Activated CD4-positive, alpha-beta T cell treated with anti-CD3 and anti-CD28 coated beads for 1 hour (primary cell): ENCODE measurements at places on chromosomes 6 and 20.

DNA sequence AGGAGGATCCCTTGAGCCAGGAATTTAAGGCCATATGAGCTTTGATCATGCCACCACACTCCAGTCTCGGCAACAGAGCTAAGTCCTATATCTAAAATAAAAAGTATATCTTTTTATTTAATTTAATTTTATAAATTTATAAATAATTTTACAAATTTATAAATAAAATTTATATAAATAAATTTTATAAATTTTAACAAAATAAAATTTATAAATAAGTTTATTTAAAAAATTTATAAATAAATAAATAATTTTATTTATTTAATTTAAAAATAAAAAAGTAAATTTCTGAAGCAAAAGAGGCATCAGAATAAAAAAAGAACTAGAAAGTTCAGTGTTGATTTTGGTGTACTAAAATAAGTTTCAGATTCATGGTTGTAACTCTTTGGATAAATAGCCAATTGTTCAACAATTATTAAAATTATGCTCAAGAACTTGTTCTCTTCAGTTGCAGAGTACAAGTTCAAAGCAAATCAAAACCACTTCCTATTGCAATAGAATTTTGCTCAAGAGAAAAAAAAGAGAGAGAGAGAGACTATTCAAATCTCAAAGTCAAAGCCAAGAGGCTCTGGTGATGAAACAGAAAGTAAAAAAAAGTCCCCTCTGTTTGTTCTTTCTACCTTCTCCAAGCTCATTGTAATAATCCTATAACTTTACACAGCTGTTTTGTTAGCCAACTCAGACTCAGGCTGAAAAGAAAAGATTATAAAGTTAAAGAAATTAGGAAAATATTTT is 547.5 kb upstream of the ADGRB3 start:
- no peak for DNase-seq

DNA sequence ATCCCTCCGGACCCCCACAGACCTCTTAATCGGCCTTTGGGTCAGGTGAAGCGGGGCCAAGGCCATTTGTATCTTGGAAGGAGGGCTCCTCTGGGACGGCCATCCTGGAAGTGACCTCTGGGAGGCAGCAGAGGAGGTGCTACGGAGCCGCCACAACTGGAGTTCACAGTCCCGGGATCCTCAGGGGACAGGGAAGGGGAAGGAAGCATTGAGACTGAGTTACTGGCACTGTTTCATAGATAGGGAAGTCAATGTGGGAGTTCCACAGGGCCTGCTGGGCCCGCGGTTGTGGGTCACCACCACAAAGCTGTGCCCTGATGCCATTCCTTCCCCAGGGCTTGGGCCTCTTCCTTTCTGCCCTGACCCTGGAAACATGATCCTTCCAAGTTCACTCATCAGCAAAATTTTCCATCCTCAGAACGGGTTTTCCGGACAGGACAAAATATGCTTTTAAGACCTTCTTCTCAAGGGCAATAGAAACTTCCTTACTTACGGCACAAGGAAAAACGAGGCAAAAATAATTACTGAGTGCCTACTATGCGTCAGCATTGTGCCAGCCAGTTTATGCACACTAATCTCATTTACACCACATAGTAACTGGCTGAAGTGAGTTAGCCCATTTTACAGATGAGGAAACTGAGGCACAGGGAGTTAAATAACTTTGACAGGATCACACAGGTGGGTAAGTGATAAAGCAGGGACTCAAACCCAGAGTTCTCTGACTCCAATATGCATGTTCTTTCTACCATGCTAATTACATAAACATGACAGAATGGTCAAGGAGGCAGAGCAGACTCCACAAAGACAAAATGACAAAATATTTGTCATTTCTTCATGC is 143.8 kb downstream of the UNC5CL start:
- DNase-seq = no peak

- no peak for DNase-seq
Observed at GRCh38 chr6:1088492-1089001, 223.4 kb upstream of the FOXQ1 start.

- no peak for DNase-seq
Observed at GRCh38 chr6:21791056-21791455, 197.5 kb downstream of the SOX4 start.

DNA sequence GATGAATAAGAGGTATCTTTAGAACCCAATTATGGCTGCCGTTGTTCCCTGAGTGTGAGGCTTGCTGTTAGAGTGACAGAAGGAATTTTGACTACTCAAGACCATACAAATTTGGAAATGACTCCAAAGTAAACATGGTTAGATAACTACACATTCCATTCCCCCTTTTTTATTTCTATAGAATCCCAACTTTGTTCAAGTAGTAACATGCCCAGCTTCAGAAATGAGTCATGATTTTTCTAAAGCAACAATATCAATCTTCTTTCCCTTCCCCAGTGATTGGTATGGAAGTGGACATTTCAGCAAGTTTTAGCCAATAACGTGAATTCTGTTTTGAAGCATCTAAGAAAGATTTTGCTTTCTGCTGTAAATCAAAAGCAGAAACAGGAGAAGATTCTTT is 37.8 kb downstream of the HCRTR2 start:
- no peak for DNase-seq

DNA sequence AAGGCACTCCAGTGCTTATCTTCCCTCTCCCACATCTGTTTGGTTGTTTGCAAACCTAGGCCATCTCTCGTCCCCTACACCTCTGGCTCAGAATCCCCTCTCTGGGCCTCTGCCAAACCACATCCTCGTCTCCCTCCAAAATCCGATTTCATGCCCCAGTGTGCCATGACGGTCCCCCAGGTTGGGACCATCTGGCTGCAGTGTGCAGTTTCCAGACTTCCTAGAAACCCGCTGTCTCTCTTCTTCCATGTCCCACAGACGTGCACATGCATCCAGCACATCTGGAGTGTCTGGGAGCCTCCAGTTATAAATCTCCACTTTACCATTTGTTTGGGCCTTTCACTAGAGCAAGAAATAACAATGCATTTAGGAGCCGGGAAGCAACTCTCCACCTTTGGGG is 316.2 kb downstream of the KIF16B start:
- DNase-seq = no peak

DNA sequence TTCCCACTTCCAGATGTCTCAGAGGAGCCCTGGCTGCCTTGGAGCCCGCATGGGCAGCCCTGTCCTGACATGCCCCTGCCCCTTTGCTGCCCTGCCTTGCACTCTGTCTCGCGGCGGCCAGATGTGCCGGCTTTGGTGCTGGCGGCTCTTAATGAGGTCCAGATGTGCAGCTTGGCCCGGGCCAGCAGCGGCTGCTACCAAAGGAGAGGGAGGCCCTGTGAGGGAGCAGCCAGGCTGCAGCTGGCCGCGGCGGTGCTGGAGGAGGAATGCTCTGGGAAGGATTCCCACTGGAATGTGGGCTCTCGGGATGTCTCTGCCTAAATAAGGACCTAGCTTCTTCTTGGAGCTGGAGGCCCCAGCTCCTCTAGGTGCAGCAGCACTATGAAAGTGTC is 72.4 kb downstream of the FGD2 start:
- no peak for DNase-seq

GRCh38 chr6:2449572-2449940 is 204.2 kb upstream of the GMDS start:
- no peak for DNase-seq

GRCh38 chr6:91149956-91150705 is 563.3 kb upstream of the MAP3K7 start:
- no peak for DNase-seq

- no peak for DNase-seq
Observed at GRCh38 chr6:90411292-90411781, 114.7 kb upstream of the BACH2 start.

GRCh38 chr20:32661820-32662528 is 11.8 kb downstream of the C20orf203 start:
- DNase-seq = no peak

GRCh38 chr6:160116411-160116810 is 5.2 kb upstream of the SLC22A1 start:
- no peak for DNase-seq

- no peak for DNase-seq
Observed at GRCh38 chr20:20273286-20273685, 94.6 kb upstream of the INSM1 start.

GRCh38 chr20:8601542-8601912 is 467.4 kb upstream of the PLCB4 start:
- no peak for DNase-seq

DNA sequence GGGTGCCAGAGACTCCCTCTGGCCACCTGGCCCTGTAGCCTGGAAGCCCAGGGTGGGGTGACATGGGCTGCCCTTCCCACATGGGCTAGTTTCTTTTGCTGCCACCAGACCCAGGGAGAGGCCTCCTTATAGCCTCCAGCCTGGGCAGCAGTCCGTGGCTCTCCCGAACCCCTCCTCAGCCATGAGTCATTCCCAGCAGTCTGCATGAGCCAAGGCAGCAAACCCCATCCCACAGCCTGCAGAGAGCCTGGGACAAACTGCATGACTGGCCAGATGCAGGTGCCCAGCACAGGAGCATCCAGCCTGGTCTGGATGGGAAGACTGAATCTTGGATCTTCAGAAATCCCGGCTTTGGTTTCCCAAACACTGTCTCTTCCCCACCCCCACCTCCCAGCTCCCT is 75.7 kb downstream of the MRPL14 start:
- DNase-seq = no peak

DNA sequence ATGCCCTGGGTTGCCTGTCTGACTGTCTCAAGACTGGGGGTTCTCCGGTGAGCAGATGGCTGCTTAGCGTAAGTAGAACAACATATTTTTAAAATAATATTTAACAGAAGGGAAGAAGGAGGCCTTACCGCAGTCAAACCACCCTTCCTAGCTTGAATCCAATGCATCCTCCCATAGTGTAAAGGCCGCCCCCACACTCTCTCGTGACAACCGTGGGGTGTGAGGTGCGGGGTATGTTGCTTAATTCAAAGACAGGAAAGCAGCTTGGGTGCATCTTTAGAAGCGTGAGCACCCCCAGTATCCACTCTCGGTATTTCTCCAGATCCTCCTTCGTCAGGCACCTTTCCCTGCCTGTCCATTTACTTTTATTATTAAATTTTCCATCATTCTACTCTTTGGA is 501.2 kb upstream of the CDH4 start:
- no peak for DNase-seq

GRCh38 chr20:17624551-17625245 is 54.8 kb downstream of the DSTN start:
- no peak for DNase-seq

DNA sequence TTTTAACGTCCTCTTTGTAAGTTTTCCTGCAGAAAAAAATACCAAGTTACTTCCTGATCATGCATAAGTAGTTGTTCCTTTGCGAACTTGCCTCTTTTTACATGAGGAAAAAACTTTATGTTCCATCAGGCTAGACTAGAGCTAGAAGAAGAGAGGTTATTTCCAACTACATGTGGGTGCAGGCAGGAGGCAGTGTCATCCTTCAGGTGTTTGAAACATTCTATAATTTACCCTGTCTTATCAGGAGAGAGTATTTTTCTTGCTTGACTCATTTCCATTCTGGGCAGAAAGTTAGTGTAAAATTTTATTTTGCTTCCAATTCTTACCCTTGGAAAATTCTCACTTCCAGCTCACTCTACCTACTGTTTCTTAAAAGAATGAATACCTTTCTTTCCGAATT is 28.5 kb upstream of the EPHA7 start:
- no peak for DNase-seq

DNA sequence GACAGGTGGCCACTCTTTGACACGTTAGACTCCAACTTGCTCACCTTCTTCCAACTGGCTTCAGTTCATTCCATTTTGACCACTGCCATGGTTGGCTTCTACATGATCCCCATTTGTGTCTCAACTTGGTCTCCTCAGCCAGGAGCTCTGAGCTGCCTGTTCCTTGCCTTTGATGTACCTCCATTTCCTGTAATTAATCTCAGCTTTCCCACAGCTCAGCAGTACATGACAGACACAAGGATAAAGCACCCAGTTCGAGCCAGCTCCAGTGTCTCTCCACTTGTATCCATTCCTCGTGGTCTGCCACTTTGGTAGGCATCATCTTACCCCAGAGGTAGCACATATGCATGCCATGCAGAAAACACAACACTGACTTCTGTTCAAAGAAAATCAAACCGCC is 161.0 kb downstream of the TSHZ2 start:
- no peak for DNase-seq

GRCh38 chr6:150840185-150840584 is 25.3 kb upstream of the MTHFD1L start:
- DNase-seq = no peak

GRCh38 chr6:168221000-168221399 is 98.6 kb downstream of the DACT2 start:
- no peak for DNase-seq

DNA sequence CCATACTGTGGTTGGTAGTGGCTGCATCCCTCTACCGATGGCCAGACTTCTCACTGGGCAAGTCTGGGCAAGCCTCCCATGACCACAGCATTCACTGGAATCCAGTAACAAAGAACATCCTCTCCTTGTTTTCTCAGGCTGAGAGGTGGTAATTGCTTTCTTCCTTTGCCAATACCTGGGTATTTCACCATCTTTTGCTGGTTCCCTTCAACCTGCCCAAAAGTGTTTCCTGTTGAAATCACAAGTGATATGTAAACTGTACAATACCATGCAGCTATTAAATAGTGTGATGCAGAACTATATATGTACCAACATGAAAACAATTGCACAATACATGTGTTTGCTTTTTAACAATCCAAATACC is at the start of gene PTCHD4:
PTCHD4 (minus strand) TSS at position 55 of the 364 bp plus-strand sequence. CDS start 42,240 bp downstream, outside the sequence.
- no peak for DNase-seq

GRCh38 chr6:118542184-118542952 is 5.7 kb upstream of the PLN start:
- no peak for DNase-seq

DNA sequence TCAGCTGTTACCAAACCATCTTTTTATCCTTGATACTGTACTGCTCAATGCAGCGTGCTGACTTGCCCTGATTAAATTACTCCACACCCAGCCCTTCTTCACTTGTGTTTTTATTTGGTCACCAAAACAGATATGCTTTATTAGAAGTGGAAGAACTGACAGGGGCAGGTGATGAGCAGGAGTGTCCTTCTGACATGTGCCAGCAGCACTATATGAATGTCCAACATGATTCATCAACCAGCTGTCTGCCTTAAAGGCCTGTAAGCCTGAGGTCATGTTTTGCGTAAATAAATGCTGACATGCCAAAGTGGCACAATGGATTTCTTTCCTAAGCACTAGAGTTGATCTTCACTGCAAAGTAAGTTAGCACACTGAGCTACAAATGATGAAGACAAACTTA is 15.4 kb downstream of the POPDC3 start:
- DNase-seq = no peak

DNA sequence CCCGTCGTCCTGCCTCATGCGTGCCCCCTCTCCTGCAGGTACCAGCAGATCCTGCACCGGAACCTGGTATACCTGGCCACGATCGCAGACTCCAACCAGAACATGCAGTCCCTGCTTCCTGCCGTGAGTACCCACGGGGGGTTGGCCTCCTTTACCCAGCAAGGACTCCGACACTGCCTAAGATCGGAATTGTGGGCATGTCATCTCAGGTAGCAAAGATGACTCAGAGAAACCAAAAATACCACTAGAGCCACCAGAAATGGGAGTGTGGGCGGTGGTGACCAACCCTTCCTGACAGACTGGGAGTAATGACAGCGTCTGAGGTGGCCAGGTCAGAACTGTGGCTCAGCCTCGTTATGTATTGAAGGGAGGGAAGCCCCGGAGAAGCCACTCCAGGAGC is 16.3 kb downstream of the SS18L1 start:
- no peak for DNase-seq

GRCh38 chr6:98946879-98947410 is 801 bp downstream of the FBXL4 start:
- DNase-seq = peak; percentile 16
